ENCODE measurements at places on chromosomes 12 and 14.
A peak's percentile ranks its signal among the peaks of the same experiment; 100 is the strongest.

- DNase-seq, result no peak
Observed at GRCh38 chr14:100018482-100018881, 46.7 kb upstream of the EVL start.

DNA sequence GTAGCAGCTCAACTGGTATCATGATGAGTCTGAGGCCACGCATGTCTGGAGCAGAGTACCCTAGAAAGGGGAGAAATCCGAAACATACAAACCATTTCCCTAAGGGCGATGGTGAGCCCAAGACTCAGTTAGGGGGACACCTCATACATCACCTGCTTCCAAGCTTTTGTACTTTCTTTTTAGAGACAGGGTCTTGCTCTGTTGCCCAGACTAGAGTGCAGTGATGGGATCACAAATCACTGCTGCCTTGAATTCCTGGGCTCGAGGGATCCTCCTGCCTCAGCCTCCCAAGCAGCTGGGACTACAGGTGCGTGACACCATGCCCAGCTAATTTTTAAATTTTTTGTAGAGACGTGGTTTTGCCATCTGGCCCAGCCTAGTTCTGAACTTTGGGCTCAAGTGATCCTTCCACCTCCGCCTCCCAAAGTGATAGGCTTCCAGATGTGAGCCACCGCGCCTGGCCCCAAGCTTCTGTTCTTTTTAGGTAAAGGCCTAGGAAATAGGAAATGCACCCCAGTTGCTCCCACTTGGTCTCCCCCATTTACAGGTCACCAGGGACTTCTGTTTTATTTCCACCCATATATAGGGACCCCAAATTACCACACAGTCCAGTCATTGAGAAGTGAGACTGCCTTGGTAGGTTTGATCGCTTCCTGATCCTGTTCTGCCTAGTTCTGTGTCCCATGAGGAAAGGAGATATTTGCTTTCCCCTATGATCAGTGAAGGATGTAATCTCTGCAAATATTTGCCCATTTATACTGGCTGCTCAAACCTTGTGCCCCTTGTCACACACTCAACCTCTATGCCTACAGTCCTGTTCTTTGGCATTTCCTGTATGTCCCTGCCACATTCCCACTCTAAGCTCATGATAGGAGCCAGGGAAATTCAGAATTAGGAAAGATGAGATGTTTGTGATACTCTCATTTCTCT, at the start of gene APOF:
Gene APOF, minus strand, starts transcription at position 728 of the 930 bp plus-strand sequence. Its CDS starts 112 bp downstream, at position 616.
- no peak for DNase-seq

DNA sequence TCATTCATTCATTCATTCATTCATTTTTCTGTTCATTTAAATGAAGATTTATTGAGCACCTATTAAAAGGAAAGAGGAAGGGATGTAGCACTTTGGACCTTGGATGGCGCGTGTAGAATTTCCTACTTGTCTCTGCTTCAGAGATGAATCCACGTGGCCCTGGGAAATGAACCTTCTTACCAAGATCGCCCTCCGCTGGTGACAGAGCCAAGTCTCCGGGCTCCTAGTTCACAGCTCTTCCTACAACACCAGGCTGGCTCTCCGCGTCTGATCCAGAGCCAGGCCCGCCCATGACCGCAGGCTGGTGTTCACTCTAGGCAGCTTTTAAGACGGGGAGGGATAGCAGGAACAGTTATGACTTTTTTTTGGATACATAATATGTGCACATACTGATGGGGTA, 70.9 kb upstream of the PIWIL1 start:
- no peak for DNase-seq

GRCh38 chr12:8065991-8066594, at the start of gene C3AR1:
Gene C3AR1 (minus strand): TSS chr12:8066359. CDS start chr12:8060185, 6,174 bp downstream.
- DNase-seq, result peak; percentile 60
